Muscle of leg (tissue), 16 donors: ENCODE measurements at places on chromosomes 6 and 20. TPM values are rescaled to one million over a fixed set of nuclear protein-coding genes. Genes with fewer than 3 reads are reported as not detected.

GRCh38 chr6:46789434-46790354 lies 3.5 kb upstream of the MEP1A start:
- no peak for DNase-seq

DNA sequence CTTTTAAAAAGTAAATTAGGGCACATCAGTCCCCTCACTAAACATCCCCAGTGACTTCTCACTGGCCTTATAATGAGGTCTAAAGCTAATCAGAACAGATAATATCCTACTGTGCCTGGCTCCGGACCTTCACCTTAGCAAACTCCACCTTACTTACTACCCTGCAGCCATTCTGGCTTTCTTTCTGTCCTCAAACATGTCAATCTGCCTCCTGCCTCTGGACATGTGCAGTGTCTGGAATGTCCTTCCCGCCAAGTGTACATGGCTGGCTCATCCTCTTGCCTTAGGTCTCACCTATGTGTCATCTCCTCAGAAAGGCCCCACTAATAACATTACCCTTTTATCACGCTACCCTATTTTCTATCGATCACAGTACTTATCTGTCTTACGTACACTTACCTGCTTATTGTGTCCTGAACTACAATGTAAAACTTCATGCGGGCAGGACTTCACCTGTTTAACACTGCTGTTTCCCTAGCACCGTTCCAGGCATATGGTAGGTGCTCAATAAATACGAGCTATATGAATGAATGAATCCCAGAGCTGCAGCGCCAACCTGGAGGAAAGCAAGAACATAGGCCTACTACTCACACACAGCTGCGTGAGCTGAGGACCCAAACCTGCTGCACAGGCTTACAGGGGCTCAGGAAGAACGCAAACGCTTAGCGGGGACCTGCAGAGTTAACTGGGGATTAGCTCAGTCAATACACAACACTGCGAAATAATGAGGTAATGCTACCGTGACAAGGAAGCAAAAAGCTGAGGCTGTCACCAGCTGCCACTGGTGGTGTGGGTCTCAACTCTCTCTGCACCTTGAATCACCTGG lies 991 bp downstream of the UQCC2 start:
- DNase-seq = no peak

Gene TCP11
- 0.29 TPM for polyA plus RNA-seq

GRCh38 chr6:107392069-107392468 lies 67.3 kb downstream of the PDSS2 start:
- no peak for DNase-seq
